ENCODE measurements at places on chromosomes 12 and 14.

DNA sequence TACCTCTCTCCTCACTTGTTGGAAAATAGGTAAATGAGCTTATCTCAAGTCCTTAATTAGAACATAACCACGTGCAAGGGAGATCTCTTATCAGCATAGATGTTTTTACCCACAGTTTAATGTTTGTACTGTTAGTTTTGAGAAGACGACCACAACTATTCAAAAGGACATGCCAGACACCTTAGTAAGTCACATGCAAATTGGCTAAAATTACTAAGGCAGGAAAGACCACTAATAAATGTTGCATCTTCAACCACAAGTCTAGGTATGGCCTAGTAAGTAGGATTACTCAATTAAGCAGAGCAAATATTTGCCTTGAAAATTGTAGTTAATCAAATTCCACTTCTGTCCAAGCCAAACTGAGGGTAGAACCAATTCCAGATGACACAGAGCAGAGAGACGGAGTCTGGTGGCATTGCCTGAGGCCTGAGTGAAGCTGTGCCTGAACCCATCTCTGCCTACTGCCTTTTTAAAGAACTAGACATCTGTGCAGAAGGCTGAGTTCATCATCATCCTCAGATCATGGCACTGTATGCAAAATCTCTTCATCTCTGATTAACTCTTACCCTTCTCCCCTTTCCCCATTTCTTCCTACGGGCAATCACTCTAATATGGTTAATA lies 29.7 kb upstream of the CHST11 start:
- DNase-seq, result peak; percentile 89

- DNase-seq, result peak; percentile 92
Measured at GRCh38 chr14:60736494-60736893, 1.9 kb downstream of the MNAT1 start.

DNA sequence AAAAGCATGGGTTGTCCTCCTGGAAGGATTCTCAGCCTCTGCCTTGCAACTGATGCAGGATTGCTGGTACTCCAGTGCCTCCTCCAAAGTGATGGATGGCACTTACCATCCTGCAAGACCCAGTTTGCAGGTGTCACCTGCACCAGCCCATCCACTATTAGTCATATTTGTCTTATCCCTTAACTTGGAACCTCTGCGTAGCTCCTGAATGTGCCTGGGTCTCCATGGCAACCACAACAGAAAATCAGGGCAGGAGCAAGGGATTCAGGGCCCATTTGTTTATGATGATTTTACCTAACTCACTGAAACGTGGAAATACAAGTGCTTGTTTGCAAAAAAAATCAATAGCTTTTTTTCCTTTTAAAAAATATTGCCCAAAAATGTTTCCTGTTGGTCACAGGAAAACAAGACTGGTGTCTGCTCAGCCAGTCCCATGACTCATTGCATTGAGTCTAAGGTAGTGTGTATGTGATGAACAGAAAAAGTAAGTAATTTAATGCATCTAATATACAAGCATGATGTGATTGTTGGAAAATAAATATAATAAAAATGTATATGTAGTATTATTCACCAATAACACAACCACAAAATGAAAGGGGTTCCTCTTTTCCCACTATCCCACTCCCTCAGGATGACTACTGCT lies 1196.3 kb upstream of the TMEM132C start:
- DNase-seq, result peak; percentile 40

DNA sequence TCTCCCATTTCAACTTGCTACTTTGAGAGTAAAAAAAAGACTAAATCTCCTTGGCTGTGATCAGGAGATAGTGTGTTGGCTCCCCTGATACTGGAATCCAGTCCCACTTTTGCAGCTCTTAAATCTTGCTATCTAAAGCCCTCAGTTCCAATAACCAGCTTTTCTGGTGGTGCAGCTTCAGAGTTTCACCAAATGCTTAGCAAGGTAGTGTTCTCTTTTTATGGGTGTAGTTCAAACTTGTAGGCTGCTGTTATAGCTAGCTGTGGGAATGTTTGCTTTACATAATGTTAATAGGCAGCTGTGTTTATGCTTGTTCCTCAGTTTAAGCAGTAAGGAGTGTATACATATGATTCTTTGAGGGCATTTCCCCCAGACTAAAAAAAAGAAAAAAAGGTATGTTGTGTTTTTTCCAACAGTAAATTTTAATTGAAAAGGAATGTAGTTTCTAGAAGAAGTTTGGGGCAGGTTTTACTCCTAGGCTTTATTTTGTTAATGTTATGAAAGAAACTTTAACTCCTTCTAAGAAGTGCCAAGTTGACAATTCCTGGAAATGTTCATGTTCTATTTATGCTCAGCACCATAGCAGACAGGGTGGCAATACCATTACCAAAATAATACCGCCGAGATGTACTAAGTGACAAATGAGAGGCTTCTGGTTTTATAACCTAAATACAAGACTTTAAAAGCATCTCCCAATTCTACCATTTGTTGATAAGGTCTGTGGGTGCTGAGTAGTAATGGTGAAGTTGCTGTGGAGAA lies 12.1 kb downstream of the CRADD start:
- peak; percentile 49 for DNase-seq

DNA sequence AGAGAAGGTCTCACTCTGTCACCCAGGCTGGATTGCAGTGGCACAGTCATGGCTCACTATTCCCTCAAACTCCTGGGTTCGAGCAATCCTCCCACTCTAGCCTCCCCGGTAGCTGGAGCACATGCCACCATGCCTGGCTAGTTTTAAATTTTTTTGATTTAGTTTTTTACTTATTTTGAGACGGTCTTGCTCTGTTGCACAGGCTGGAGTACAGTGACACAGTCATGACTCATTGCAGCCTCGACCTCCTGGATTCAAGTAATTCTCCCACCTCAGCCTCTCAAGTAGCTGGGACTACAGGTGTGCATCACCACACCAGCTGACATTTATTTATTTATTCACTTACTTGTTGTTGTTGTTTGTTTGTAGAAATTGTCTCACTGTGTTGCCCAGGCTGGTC lies 22.2 kb upstream of the DIP2B start:
- DNase-seq, result peak; percentile 24

Data from PC-3 (cell line).